ENCODE measurements at places on chromosomes 12 and 14.

DNA sequence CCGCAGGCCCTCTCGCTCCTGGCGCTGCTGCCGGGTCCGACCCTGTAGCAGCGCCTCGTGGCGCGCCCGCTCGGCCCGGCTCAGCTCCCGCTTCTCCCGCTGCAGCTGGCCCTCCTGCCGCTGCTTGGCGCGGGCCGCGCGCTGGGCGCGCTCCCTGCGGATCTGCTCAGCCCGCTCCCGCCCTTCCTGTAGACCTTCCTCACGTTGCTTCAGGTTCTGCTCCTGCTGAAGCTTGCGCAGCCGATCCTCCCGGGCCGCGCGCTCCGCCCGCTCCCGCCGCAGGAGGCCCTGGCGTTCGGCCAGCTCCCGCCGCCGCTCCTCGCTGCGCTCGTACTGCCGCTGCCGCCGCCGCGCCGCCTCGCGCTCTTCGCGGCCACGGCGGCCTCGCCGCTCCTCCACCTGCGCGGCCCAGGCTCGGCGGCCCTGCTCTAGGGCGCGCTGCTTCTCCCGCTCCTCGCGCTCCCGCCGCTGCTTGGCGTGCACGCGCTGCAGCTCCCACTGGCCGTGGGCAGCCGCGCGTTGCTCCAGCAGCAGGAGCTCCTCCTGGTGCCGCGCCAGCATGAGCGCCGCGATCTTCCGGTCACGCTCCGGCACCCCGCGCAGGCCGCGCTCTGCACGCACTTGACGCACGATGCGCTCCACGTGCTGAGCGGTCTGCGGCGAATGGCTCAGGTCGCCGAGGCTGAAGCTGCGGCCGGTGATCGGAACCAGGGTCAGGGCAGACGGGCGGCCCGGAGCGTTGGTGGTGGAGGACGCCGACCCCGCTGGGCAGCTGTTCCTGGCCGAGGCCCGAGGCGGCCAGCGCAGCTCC is 2.4 kb downstream of the CCDC177 start:
- DNase-seq = peak; percentile 66
- peak overlapping the region; percentile 69 for H3K4me3 ChIP-seq
- peaks cover 22% of the 10 kb centered on the region for H3K36me3 ChIP-seq
- peaks cover 86% of the 10 kb centered on the region for H3K27me3 ChIP-seq
- H3K4me1 ChIP-seq = peaks cover 8% of the 10 kb centered on the region
- H3K27ac ChIP-seq = no peak overlapping the region

GRCh38 chr12:52693261-52693660 is 10.1 kb downstream of the KRT77 start:
- H3K36me3 ChIP-seq = no peaks in the 10 kb centered on the region
- no peak for DNase-seq
- no peak overlapping the region for H3K27ac ChIP-seq
- H3K4me1 ChIP-seq = peaks cover 18% of the 10 kb centered on the region
- peaks cover 95% of the 10 kb centered on the region for H3K27me3 ChIP-seq

DNA sequence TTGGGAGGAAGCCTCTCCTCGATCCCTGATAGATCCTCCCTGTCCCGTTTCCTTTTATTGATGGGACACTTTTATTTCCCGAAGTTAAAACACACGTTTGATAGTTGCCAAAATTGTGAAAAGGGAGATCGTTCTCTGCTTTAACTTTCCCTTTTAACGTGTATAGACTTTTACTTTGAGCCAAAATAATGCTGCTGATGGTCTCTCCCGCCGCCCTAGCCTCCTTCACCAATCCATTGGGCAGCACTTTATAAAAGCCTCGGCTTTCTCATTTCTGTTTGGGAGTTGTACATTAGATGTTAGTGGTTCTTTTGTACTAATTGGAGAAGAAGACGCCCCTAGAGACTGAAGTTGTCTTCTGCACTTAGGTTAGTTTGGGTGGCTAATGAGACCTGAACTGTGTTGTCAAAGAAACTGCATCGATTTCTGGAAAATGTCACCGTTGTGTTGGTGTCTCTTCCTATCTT is 1.4 kb downstream of the TMTC2 start:
- H3K27me3 ChIP-seq = no peaks in the 10 kb centered on the region
- no peak for DNase-seq
- H3K4me1 ChIP-seq = peaks cover 37% of the 10 kb centered on the region
- peak overlapping the region; percentile 97 for H3K27ac ChIP-seq

GRCh38 chr12:104692557-104693218 is 235.9 kb downstream of the CHST11 start:
- H3K27ac ChIP-seq = no peak overlapping the region
- H3K4me1 ChIP-seq = no peaks in the 10 kb centered on the region
- no peaks in the 10 kb centered on the region for H3K36me3 ChIP-seq
- H3K27me3 ChIP-seq = peaks cover 6% of the 10 kb centered on the region
- no peak for DNase-seq

GRCh38 chr14:20696764-20697163 is 8.2 kb downstream of the ANG start:
- no peaks in the 10 kb centered on the region for H3K27me3 ChIP-seq
- H3K27ac ChIP-seq = no peak overlapping the region
- H3K36me3 ChIP-seq = no peaks in the 10 kb centered on the region
- peaks cover 9% of the 10 kb centered on the region for H3K4me1 ChIP-seq

DNA sequence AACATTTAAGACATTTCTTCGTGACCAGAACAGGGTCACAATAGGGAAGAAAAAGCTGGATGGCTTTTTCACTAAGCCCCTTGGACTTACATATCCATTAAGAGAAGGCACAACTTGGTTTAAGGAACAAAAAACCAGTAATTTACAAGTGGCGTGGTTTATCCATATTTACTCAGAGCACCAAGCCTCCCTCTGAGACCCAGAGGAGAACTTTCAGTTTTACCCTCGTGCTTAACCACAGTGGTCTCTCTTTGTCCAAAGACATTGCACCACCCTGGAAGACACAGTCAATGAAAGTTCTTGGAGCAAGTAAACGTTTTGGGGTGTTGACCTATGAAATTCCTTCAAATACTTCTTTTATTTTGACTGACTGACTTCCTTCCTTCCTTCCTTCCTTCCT is 52.5 kb downstream of the SSPN start:
- no peak overlapping the region for H3K4me3 ChIP-seq
- DNase-seq = no peak
- H3K36me3 ChIP-seq = peaks cover 7% of the 10 kb centered on the region
- peak overlapping the region; percentile 87 for H3K27ac ChIP-seq
- H3K4me1 ChIP-seq = peaks cover 49% of the 10 kb centered on the region

GRCh38 chr14:21057803-21058675 is at the start of gene RNASE8:
Gene RNASE8 (plus strand): TSS chr14:21057822. CDS start chr14:21057893, 71 bp downstream.
- DNase-seq = no peak
- H3K27ac ChIP-seq = no peak within 1 kb of the TSS
- peaks cover 16% of the 10 kb centered on the region for H3K27me3 ChIP-seq

GRCh38 chr12:93825931-93826555 is 148.9 kb downstream of the CRADD start:
- DNase-seq = no peak
- H3K4me3 ChIP-seq = no peak overlapping the region
- H3K4me1 ChIP-seq = no peaks in the 10 kb centered on the region
- no peaks in the 10 kb centered on the region for H3K36me3 ChIP-seq
- no peaks in the 10 kb centered on the region for H3K27me3 ChIP-seq

DNA sequence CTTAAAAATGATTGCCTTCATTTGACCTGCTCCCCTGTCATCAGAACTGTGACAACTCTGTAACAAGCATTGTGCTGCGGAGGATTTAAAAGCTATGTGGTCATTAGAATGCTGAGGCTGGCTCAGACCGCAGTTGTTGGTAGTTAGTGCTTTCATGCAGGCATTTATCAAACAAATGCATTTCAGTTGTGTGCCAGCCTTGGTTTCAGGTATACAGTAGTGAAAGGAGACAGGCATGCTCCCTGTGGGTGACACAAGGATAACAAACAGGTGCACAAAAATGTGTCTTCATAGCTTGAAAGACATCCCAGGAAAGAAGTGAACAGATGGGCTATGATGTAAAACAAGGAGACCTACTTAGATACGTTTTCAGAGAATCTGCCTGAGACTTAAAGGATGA is 60.6 kb downstream of the MARK3 start:
- no peak overlapping the region for H3K4me3 ChIP-seq
- peaks cover 22% of the 10 kb centered on the region for H3K4me1 ChIP-seq
- H3K27me3 ChIP-seq = no peaks in the 10 kb centered on the region
- H3K27ac ChIP-seq = no peak overlapping the region
- no peak for DNase-seq

GRCh38 chr14:31229638-31230572 is 22.3 kb upstream of the HECTD1 start:
- peaks cover 11% of the 10 kb centered on the region for H3K36me3 ChIP-seq
- H3K27ac ChIP-seq = peak overlapping the region; percentile 91
- H3K4me1 ChIP-seq = peaks cover 17% of the 10 kb centered on the region

DNA sequence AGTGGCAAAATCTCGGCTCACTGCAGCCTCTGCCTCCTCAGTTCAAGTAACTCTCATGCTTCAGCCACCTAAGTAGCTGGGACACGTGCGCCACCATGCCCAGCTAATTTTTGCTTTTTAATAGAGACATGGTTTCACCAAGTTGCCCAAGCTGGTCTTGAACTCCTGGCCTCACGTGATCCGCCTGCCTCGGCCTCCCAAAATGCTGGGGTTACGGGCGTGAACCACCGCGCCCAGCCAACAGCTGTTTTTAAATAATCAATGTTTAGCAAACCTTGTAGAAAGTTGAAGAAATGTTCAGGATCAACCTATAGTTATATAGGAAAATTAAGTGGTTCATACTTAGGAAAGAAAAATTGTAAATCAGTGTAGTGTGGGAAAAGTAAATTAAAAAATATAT is 6.0 kb upstream of the HSP90AA1 start:
- no peaks in the 10 kb centered on the region for H3K27me3 ChIP-seq
- H3K4me1 ChIP-seq = peaks cover 39% of the 10 kb centered on the region
- no peak overlapping the region for H3K4me3 ChIP-seq
- no peak for DNase-seq
- H3K27ac ChIP-seq = no peak overlapping the region
- peaks cover 23% of the 10 kb centered on the region for H3K36me3 ChIP-seq

DNA sequence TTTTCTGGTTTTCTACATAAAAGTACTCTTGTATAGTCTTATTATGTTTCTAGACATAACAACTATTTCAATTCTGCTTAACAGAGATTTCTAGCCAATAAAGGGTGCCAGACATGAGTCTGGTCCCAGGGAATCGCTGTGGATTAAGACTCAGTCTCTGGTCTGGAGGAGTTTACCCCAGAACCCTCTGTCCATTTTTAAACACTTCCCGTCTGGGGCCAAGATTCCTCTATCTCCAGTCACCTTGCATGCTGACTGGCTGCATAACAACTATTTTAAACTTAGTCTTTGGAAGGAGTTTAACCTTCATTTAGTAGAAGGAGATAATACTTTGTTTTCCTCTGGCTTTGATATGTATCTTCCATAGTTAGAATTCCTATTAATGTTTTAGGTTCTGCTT is 163.1 kb upstream of the IFNG-AS1 start:
- no peak overlapping the region for H3K27ac ChIP-seq
- H3K4me3 ChIP-seq = no peak overlapping the region
- H3K4me1 ChIP-seq = peaks cover 29% of the 10 kb centered on the region
- no peaks in the 10 kb centered on the region for H3K27me3 ChIP-seq

DNA sequence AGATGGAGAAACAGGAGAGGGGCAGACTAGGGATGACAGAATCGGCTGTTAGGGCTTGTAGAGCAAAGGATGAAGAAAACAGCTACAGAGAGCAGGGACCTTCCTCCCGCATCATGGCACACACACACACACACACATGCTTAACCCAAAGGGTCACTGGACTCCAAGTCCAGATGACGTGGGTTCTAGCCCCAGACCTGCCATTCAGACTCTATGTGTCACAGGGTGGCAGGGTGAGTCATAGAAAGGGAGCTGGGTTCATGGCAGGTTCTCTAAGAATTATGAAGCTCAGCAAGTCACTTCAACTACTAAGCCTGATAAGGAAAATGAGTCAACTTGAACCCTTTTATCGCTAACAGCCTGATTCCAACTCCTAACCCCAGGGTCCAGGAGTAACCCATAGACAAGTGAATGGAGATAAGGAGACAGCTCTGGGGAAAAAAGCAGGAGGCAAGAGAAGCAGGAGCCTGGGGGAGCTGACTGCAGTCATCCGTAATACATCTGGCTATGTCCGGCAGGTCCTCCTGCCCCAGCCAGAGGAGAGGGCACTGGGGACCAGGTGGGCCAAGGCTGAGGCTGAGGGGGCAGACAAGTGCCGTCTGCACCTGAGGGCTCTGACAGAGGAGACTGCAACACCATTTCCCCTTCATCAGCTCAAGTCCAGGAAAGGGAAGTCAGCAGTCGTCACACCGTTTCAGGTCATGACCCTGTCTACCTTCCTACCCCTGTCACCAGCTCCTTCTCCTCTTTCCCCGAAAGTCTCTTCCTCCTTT is 3.6 kb upstream of the TNFRSF1A start:
- H3K36me3 ChIP-seq = peaks cover 26% of the 10 kb centered on the region
- DNase-seq = peak; percentile 77

DNA sequence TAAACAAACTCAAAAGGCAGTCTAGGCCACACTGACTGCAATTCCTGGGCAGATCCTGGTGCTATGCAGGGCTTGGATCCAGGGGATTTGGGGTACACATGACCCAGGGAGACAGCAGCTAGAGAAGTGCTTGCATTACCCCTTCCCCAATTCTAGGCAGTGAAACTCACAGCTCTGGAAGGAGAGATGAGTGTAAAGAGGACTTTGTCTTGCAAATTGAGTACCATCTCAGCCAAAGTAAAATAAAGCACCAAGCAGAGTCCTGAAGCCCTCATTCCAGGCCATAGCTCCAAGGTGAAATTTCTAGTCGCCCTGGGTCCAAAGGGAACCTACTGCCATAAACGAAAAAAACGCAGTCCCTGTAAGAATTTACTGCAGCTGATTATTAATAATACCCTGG is 644.9 kb upstream of the FLRT2 start:
- H3K4me3 ChIP-seq = no peak overlapping the region
- H3K27ac ChIP-seq = no peak overlapping the region
- H3K27me3 ChIP-seq = no peaks in the 10 kb centered on the region

DNA sequence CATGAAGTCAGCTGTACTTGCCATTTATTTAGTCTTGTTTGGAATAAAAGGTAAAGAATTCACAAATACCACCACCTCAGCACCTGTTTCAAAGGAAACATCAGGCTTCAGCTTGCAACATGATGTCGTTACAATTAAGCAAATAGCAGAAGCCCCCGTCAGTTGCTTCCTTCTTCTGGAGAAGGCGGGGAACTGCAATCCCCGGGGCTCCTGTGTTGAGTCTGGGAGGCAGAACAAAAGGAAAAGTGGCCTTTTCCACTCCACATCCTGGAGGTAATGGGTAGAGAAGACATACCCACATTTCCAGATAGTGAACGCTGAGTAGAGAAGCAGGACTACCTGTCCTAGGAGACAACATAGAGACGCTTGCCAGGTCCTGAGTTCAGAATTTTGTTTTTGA is 92.8 kb downstream of the DNAH10 start:
- H3K27me3 ChIP-seq = peaks cover 47% of the 10 kb centered on the region
- no peaks in the 10 kb centered on the region for H3K36me3 ChIP-seq
- DNase-seq = no peak
- no peaks in the 10 kb centered on the region for H3K4me1 ChIP-seq

- no peak overlapping the region for H3K4me3 ChIP-seq
- DNase-seq = no peak
- no peaks in the 10 kb centered on the region for H3K27me3 ChIP-seq
- no peaks in the 10 kb centered on the region for H3K36me3 ChIP-seq
- no peak overlapping the region for H3K27ac ChIP-seq
These were observed 3.2 kb upstream of the CLEC9A start for GRCh38 chr12:10027311-10027710.

GRCh38 chr14:73753124-73753886 is 39.1 kb upstream of the PNMA1 start:
- H3K27ac ChIP-seq = peak overlapping the region; percentile 91
- H3K27me3 ChIP-seq = no peaks in the 10 kb centered on the region
- DNase-seq = peak; percentile 76
- H3K4me1 ChIP-seq = peaks cover 77% of the 10 kb centered on the region
- H3K36me3 ChIP-seq = peaks cover 34% of the 10 kb centered on the region
- H3K4me3 ChIP-seq = peak overlapping the region; percentile 73

Measured in Calu3 (cell line).